ENCODE measurements at places on chromosomes 3 and 15.

GRCh38 chr3:172283841-172284357, 164.4 kb downstream of the GHSR start:
- no peak for DNase-seq

DNA sequence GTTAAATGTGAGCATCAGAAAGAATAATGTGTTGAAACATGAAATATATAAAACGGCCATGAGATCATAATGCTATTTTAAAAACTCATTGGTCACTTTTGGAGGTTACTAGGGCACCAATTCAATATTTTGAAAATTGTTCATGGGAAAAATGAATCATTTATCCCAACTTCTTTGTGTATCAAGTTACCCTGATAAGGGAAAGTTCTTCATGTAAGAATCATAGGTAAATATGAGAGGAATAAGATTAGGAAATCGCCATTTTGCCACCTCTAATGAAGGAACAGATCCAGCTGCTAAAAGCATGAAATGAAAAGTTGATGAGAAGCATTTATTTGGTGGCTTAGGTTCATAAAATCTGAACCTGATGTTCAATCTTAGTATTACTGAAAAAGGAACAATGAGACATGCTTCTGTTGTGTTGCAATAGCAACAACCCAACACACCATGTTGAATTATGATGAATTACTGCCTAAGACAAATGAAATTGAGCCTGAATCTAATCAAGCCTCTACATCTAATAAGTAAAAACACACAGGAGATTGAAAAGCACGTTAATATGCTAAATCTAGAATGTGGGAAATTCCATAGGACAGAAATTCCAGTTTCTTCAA, 32.5 kb downstream of the ABHD5 start:
- no peak for DNase-seq

DNA sequence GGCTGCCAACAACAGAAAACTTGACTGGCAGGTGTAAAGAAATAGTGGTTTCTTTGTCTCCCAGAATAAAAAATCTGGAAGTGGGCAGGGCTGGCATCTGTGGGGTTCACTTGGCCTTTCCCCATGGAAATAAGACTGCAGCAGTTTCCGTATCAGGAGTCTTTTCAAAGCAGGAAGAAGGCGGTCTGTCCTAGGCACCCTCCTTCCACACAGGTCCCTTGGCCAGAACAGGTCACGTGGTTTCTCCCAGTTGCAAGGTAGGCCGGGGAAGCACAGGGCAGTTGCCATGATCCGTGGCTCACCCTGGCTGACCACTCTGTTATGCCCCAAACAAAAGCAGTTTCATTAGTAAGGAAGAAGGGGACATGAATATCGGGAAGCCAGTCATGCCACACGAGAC, 45.4 kb downstream of the ZDHHC19 start:
- DNase-seq, result no peak

DNA sequence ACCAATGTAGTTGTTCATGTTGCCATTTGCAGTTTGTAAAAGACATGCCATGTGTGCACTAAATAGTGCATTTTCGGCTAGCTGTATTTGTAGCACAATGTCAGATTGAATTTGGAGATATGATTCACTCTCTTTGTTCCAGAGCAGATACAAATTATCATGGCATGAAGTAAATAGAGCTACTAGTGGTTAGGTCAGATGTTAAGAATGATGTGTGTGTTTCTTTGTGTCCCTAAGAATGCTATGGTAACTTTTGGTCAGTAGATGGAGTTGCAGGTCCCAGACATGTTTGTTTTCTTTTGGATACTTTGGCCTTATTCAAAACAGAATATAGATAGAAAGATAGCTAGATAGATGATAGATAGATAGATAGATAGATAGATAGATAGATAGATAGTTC, 595.8 kb downstream of the NLGN1 start:
- DNase-seq, result no peak

DNA sequence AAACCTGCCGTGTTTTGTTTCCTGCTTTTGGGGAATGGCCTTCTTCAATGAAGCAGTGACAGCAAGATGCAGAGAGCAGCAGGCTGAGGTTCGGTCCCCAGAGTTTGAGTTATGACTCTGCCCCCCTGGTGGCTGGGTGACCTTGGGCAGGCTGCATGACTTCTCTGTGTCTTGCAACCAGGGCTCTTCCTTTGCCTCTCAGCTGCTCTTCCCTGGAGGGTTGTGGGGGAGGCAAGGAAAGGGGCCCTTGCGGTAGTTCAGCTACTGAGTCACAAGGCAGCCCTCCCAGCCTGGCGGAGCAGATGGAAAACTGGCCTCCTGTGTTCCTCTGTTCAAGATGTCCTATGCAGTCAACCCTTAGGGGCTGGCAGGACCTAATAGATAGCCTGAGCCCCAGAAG, 17.1 kb downstream of the CTXND1 start:
- peak; percentile 62 for DNase-seq

DNA sequence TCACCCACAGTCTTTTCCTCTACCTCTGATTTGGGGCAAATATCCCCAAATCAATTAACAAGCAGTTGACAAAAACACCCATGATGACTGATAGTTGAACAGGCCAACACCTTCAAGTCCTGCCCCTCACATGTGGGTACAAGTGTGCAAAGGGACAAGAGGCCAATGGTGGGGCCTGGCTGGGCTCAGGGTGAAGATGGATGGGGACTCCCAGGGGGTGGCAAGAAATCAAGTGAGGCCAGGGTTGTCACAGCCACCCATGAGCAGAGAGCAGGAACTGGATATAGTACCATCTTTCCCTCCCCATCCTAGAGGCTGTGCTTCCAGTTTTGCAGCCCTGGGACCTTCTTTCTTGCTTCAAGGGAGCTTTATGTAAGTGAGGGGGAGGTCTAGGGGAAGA, 270.2 kb upstream of the TOPAZ1 start:
- DNase-seq, result no peak

DNA sequence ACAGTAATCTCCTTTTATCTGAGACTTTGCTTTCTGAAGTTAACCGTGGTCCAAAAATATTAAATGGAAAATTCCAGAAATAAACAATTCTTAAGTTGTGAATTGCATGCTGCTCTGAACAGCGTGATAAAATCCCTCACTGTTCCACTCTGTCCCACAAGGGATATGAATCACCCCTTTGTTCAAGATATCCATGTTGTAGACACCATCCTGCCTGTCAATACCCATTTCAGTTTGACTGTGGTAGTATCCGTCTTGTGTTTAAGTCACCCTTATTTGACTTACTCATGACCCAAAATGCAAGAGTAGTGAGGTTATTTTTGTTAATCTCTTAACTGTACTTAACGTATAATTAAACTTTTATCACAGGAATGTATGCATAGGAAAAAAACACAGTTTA, 435.0 kb downstream of the SHQ1 start:
- DNase-seq, result no peak

Measured in activated naive CD4-positive, alpha-beta T cell treated with anti-CD3 and anti-CD28 coated beads, Interleukin-2, amount 10 ng/mL, durations not matched to agents 7 days and 5 days (primary cell).